Activated CD8-positive, alpha-beta memory T cell treated with anti-CD3 and anti-CD28 coated beads for 1 hour (primary cell): ENCODE measurements at places on chromosomes 11 and 22.

DNA sequence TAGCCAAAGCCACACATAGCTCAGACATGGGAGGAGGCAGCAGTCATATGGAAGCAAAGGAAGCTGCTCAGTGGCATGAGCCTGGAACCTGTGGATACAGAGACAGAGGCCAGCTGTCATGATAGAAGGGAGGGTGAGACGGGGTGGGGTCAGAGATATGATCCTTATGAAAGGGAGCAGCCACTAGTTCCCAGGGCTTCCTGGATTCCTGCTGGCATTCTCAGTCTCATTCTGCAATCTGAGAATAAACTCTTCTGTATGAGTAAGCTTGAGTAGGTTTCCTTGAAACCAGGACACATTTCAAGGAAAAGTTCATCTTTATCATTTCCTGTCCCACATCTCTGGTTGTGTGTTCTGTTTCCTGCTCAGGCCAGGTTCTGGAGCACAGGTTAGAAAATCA is 220.2 kb upstream of the SNX19 start:
- DNase-seq: no peak

GRCh38 chr11:18748766-18749365 is 22.9 kb upstream of the IGSF22 start:
- DNase-seq: no peak

- DNase-seq: no peak
Measured at GRCh38 chr11:62108017-62108750, 15.6 kb upstream of the INCENP start.

DNA sequence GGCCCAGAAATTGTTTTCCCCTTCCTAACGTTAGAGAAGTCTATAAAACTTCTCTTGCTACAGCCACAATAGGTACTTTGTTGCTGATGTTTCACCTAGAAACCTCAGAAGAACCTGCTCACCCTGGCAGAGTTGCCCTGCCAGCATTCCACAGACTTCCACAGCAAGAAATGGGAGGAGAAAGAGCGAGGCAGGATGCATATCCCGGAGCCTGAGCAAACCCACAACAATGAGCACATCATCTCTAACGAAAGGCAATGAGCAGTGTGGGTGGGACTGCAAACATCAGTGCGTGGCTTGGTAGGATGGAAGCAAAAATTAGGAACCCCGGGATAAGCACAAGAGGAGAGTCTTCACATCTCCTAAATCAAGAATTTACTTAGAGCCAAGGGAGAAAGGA is 892.3 kb downstream of the OPCML start:
- no peak for DNase-seq

GRCh38 chr22:38716826-38717225 is 11.1 kb downstream of the GTPBP1 start:
- DNase-seq: no peak

GRCh38 chr11:70575396-70576060 is 177.2 kb downstream of the CTTN start:
- no peak for DNase-seq
